ENCODE measurements at places on chromosomes 3 and 15.

- no peak for DNase-seq
Observed at GRCh38 chr15:23690015-23690414, 2.9 kb upstream of the NDN start.

- DNase-seq = no peak
Observed at GRCh38 chr3:136078421-136079364, 113.2 kb downstream of the PPP2R3A start.

GRCh38 chr3:72549761-72550581 lies 298.3 kb downstream of the SHQ1 start:
- DNase-seq = no peak

DNA sequence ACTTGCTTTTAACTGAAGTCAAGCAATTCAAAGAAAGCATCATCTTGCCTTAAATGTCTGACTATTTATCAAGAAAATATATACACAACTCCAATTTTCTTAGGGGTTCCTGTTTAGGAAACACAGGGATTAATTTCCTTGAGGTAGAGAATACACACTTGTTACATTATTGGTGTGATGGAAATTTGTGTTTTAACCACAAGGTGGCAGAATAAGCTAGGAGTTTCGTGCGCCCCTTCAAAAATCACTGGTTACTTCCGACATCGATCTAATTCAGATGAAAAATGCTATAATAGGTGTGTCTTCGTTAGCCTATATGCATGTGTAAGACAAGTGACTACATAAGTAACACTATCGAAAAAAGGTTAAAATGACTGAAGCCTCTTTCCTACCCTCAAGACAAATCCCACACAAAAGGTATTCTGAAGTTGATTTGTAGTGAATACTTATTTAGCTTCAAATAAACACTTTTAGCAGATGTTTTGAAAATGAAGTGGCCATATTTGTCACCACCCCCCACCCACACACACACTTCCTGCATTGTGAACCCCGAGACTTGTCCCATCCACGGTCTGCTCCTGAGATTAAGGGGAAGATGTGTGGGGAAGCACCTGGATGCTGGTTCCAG lies 246.5 kb downstream of the ROBO1 start:
- DNase-seq = no peak

- no peak for DNase-seq
Observed at GRCh38 chr3:124951511-124952281, 17.1 kb upstream of the MUC13 start.

Measured in T-helper 2 cell (primary cell).